A549 treated with DMSO at 1 μM for 4 hours (cell line): ENCODE measurements at places on chromosomes 7 and 10. TPM values are rescaled to one million over a fixed set of nuclear protein-coding genes. Genes with fewer than 3 reads are reported as not detected.

The OGDHL gene
- 0.15 to 0.42 TPM (median 0.22 TPM) in 5 replicates for total RNA-seq

The PLAU gene
- total RNA-seq = 142 to 163 TPM (median 157 TPM) in 5 replicates

The ITGB1 gene
- 832 to 1,203 TPM (median 1,087 TPM) in 5 replicates for total RNA-seq

The OPN1SW gene
- total RNA-seq = not detected in 5 replicates

The PIP gene
- not detected in 5 replicates for total RNA-seq
